Right atrium auricular region (tissue), 2 donors: ENCODE measurements at places on chromosomes 11 and 22. TPM values are rescaled to one million over a fixed set of nuclear protein-coding genes. Genes with fewer than 3 reads are reported as not detected.

GRCh38 chr11:57237204-57237681 is at the start of gene APLNR:
APLNR (minus strand) TSS chr11:57237250; CDS start chr11:57237004, 246 bp downstream.
- DNase-seq = no peak

DNA sequence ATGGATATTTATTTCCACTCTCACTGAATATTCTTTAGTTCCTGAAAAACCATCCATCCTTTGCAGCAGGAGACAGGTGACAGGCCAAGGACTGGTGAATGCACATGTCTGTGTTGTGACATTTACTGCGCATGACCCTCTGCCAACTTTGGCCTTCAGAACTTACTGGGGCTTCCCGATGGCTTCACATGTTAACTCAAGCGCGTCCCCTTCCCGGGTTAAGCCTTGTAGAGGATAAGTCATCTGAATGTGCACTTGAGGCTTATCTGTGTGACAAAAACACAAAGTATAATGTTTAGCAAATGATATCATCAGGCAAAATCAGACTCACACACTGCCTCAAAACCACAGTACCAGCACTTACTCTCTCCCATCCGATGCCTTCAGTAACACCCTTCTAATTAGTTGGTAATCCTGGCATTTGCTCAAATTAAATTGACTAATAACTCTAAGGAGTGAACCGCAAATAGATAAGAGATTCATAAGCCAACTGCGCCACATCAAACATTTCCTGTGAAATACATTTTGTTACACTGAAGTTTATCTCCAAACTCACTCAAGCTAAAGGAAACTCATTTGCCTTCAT is 286.4 kb downstream of the CADM1 start:
- no peak for DNase-seq

MS4A4A gene
- 7.8 TPM for total RNA-seq

YPEL1 gene
- 5.0 TPM for total RNA-seq

POLDIP3 gene
- total RNA-seq = 29.5 TPM

ZNF215 gene
- 1.5 TPM for total RNA-seq

POU2AF3 gene
- total RNA-seq = 0.47 TPM

SMIM38 gene
- total RNA-seq = 0.35 TPM
